Gastrocnemius medialis (tissue), 4 donors: ENCODE measurements at places on chromosomes 13 and 19. TPM values are rescaled to one million over a fixed set of nuclear protein-coding genes. Genes with fewer than 3 reads are reported as not detected.

The SIGLEC8 gene
- total RNA-seq: not detected

The OR1M1 gene
- total RNA-seq: not detected

The NLRP4 gene
- total RNA-seq: not detected

The ICAM1 gene
- 5.0 TPM for total RNA-seq

The SUPT20H gene
- total RNA-seq: 19.2 TPM

The FAM83E gene
- total RNA-seq: not detected

The CA11 gene
- total RNA-seq: 3.4 TPM

- no peak overlapping the region for H3K4me3 ChIP-seq
- H3K36me3 ChIP-seq: peaks cover 16% of the 10 kb centered on the region
- peak overlapping the region; percentile 75 for H3K27ac ChIP-seq
- H3K4me1 ChIP-seq: no peaks in the 10 kb centered on the region
- no peak for DNase-seq
- H3K27me3 ChIP-seq: no peaks in the 10 kb centered on the region
These were observed 26.7 kb downstream of the MIER2 start for GRCh38 chr19:317710-318508.

DNA sequence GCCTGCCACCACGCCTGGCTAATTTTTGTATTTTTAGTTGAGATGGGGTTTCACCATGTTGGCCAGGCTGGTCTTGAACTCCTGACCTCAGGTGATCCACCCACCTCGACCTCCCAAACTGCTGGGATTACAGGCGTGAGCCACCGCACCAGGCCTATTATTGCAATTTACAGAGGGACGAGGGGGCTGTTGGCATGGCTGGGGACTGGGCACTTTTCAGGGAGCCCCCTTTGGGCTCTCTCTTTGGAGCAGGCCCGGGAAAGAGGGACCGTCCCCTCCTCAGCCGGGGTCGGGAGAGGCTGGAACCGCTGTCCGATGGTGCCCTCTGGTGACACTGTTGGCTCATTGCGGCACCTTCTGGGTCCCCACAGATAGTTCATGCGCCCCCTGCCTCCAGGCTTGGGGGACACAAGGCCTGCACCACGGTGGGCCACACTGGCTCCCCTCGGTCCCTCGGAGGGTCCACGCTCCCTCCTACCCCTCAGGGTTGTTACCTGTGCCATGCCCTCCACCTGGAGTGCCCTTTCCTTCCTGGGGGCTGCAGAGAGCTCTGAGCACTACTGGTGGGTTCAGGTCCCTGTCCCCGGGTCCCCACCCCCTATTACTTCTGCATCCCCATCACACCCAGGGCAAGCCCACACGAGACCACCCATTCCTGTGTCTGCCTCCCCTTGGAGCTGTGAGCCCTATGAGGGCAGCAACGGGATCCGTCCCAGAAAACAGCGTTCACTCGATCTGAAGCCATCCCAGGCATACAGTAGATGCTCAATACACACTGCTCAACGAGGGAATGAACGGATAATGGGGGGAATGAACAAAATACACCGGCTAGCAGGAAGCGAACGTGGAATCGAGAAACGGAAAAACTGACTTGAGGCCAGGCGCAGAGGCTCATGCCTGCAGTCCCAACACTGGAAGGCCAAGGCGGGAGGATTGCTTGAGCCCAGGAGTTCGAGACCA, 12.5 kb downstream of the FEM1A start:
- H3K4me1 ChIP-seq: peaks cover 25% of the 10 kb centered on the region
- H3K27me3 ChIP-seq: no peaks in the 10 kb centered on the region
- DNase-seq: peak; percentile 68
- H3K27ac ChIP-seq: peak overlapping the region; percentile 91

DNA sequence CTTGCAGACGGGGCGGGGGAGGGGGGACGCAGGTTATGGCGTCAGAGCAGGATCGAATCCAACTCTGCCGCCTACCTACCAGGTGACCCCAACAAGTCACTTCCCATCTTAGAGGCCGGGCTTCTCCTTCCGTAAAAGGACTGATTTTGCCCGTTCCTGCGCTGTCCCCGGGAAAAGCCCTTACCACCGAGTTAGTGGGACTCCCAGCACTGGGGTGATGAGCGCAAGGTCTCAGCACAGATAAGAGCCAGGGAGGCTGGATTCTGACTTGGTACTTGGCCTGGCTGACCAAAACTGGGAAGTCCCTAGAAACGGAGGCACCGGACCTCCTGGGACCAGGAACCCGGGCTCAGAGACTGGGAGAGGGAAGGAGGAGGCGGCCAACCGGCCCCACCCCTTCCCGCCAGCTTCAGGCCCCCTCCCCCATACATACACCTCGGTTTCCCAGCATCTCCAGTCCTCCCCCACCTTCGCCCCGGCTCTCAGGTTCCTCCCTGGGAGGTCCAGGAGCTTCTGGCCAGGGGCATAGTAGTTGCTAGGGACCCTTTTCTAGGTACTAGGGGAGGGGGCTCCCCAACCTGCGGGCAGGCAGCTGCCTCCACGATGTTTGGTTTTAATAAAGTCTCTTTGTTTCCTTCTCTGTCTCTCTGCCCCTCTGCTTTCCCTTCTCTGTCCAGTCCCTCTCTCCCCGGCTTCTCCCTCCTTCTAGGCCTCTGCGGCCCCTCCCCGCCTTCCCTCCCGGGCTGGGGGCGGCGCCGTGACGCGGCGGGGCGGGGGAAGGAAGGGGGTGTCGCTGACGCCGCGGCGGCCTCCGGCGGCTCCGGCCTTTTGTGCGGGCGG, at the start of gene GRAMD1A:
Gene GRAMD1A, plus strand, starts transcription at position 826 of the 840 bp plus-strand sequence. CDS start 156 bp downstream, outside the sequence.
- peaks cover 7% of the 10 kb centered on the region for H3K36me3 ChIP-seq
- DNase-seq: peak; percentile 76
- H3K4me1 ChIP-seq: peaks cover 38% of the 10 kb centered on the region
- no peaks in the 10 kb centered on the region for H3K27me3 ChIP-seq
- H3K4me3 ChIP-seq: peak within 1 kb of the TSS; percentile 76
- peak within 1 kb of the TSS; percentile 98 for H3K27ac ChIP-seq

DNA sequence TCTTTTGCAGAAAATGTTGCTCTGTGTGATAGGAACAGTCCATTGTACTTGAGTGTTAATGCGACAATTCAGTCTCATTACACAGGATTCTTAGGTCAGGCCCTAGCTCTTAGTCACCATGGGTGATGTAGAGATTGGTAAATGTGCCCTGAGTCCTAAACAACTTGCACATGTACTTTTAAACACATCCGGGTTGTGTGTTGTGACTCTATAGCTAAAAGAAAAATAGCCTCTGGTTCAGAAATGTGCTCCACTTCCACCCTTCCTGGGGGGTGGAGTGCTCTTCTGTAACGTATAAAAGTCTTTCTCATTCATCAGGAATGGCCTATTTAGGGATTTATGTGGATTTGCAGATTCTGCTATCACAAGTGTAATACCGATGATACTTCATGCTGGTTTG, 5.2 kb downstream of the SPATA13 start:
- H3K27ac ChIP-seq: no peak overlapping the region
- H3K4me3 ChIP-seq: no peak overlapping the region
- no peaks in the 10 kb centered on the region for H3K36me3 ChIP-seq
- peaks cover 19% of the 10 kb centered on the region for H3K27me3 ChIP-seq
- peaks cover 8% of the 10 kb centered on the region for H3K4me1 ChIP-seq

DNA sequence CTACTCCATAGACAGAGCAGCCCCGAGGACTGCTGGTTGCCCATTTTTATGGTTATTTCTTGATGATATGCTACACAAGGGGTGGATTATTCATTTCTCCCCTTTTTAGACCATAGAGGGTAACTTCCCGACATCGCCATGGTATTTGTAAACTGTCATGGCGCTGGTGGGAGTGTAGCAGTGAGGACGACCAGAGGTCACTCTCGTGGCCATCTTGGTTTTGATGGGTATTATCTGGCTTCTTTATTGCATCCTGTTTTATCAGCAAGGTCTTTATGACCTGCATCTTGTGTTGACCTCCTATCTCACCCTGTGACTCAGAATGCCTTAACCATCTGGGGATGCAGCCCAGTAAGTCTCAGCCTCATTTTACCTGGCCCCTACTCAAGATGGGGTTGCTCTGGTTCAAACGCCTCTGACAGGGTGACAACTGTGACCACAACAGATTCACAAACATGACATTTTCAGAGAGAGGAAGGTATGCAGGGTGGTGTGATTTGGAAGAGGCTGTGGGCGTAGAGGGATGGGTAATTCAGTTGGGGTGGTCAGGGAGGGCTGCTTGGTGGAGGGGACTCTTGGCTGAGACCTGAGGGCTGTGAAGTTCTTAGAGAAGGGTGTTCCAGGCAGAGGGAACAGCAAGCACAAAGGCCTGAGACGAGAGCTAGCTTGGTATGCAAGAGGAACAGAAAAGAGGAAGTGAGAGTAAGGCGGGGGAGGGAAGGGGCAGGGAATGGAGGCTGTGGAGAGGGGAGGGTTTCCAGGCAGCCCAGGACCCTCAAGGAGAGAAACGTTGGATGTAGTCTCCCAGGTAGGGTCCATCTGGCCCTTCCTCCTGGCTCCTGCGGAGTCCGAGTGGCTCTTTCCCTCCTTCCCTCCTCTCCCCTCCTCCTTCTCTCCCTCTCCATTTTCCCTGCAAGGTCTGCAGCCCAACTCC, 23.5 kb downstream of the FAM187B start:
- DNase-seq: no peak
- H3K27me3 ChIP-seq: no peaks in the 10 kb centered on the region
- H3K36me3 ChIP-seq: no peaks in the 10 kb centered on the region
- no peaks in the 10 kb centered on the region for H3K4me1 ChIP-seq

DNA sequence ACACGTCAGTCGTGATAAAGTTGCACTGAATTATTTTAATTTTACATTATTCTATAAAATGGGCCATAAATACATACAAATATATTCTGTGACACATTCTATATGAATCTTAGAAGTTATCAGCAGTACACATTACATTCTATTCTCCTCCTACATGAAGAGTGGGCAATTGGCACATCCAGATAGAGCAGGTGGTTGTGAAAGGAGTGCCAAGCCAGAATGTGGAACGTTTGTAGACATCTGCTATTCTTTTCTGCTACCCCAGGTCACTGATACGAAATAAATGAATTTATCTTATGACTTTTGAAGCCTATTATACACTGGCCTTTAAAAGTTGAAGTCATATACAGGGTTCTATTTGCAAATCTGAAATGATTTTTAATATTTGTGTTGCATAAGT, 373.2 kb downstream of the PCDH17 start:
- no peak for DNase-seq
- H3K27me3 ChIP-seq: no peaks in the 10 kb centered on the region
- no peak overlapping the region for H3K27ac ChIP-seq
- no peak overlapping the region for H3K4me3 ChIP-seq
- H3K4me1 ChIP-seq: no peaks in the 10 kb centered on the region

- H3K4me1 ChIP-seq: peaks cover 8% of the 10 kb centered on the region
- H3K27me3 ChIP-seq: no peaks in the 10 kb centered on the region
- H3K4me3 ChIP-seq: no peak overlapping the region
- H3K36me3 ChIP-seq: no peaks in the 10 kb centered on the region
These were observed 7.5 kb upstream of the TPM4 start for GRCh38 chr19:16068696-16069259.

GRCh38 chr13:37211487-37211886, 106.0 kb upstream of the CSNK1A1L start:
- no peaks in the 10 kb centered on the region for H3K27me3 ChIP-seq
- no peaks in the 10 kb centered on the region for H3K4me1 ChIP-seq
- H3K4me3 ChIP-seq: no peak overlapping the region
- no peak for DNase-seq

GRCh38 chr13:37485756-37486155, 112.8 kb downstream of the POSTN start:
- DNase-seq: no peak
- H3K27ac ChIP-seq: no peak overlapping the region
- H3K4me3 ChIP-seq: no peak overlapping the region
- H3K27me3 ChIP-seq: no peaks in the 10 kb centered on the region

DNA sequence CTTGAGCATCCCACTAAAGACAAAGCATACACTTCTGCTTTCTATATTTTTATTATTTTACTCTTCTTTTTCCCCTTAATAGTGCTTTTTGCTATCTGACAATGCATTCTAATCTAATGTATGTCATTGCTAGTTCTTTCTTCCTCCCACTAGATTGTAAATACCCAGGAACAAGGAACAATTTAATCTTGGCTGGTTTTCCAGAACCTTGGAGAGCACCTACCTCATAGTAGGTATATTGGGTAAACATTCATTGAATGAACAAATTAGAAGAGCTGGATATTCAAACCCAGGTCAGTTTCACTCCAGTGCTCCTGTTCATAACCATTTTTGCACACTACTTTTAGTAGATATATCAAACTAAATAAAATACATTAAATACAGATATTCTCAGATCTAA, 1617.6 kb upstream of the SLC10A2 start:
- no peaks in the 10 kb centered on the region for H3K4me1 ChIP-seq
- no peaks in the 10 kb centered on the region for H3K36me3 ChIP-seq
- no peaks in the 10 kb centered on the region for H3K27me3 ChIP-seq
- no peak overlapping the region for H3K4me3 ChIP-seq
- no peak overlapping the region for H3K27ac ChIP-seq
- DNase-seq: no peak

GRCh38 chr19:18101268-18101667, 3.7 kb downstream of the MAST3 start:
- H3K4me1 ChIP-seq: peaks cover 6% of the 10 kb centered on the region
- H3K27ac ChIP-seq: no peak overlapping the region
- no peak overlapping the region for H3K4me3 ChIP-seq
- no peak for DNase-seq

GRCh38 chr13:90770334-90770733, 577.2 kb upstream of the MIR17HG start:
- no peaks in the 10 kb centered on the region for H3K27me3 ChIP-seq
- H3K4me1 ChIP-seq: no peaks in the 10 kb centered on the region
- H3K27ac ChIP-seq: no peak overlapping the region
- no peak overlapping the region for H3K4me3 ChIP-seq

GRCh38 chr13:71828564-71828963, 38.4 kb downstream of the DACH1 start:
- H3K27ac ChIP-seq: no peak overlapping the region
- H3K4me3 ChIP-seq: no peak overlapping the region
- no peaks in the 10 kb centered on the region for H3K27me3 ChIP-seq
- no peaks in the 10 kb centered on the region for H3K36me3 ChIP-seq
- DNase-seq: no peak

- DNase-seq: no peak
- H3K36me3 ChIP-seq: no peaks in the 10 kb centered on the region
- peaks cover 29% of the 10 kb centered on the region for H3K4me1 ChIP-seq
- no peak overlapping the region for H3K27ac ChIP-seq
These were observed 30.8 kb downstream of the IL12RB1 start for GRCh38 chr19:18055967-18056366.
